Stimulated activated CD8-positive, alpha-beta memory T cell treated with anti-CD3 and anti-CD28 coated beads, Interleukin-15, amount 100 ng/mL, for 48 hours (primary cell): ENCODE measurements at places on chromosomes 1 and 21.

GRCh38 chr1:222109836-222110235 is 367.9 kb upstream of the DUSP10 start:
- DNase-seq, result no peak

DNA sequence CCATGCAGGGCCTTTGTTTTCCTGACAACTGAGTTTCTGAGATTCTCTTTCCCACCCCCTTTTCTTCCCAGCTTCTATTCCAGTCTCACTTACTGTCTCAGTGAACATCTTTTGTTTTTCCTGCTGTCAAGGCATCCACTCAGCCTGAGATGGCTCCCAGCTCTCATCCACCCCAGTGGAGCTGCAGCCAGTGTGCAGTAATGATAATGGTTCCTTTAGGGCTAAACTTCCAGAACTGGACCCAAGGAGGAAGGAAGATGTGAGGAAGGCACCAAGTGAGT is 44.4 kb upstream of the KIRREL1 start:
- no peak for DNase-seq

DNA sequence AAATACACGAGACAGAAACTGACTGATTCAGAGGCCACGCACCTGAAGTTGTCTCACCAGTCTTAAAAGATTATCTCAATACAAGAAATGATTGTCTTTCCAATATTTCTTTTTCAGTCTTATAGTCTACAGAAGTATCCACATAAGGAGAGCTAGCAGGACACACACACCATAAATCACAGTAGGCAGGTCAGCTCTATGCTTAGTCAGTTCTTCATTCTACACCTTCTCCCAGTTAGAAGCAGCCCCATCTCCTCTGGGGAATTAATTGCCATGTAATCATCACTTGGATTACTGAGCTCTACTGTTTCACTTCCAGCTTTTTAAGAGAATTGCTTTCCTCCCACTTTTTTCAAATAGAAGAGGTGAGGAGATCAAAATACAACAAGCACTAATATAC is 59.6 kb downstream of the SMYD3 start:
- DNase-seq, result no peak

GRCh38 chr1:157485793-157486192 is 66.5 kb downstream of the FCRL5 start:
- DNase-seq, result no peak
